ENCODE measurements at places on chromosomes 5 and 9. TPM values are rescaled to one million over a fixed set of nuclear protein-coding genes. Genes with fewer than 3 reads are reported as not detected.

- H3K4me3 ChIP-seq = peak within 1 kb of the TSS; percentile 47
- peaks cover 98% of the 10 kb centered on the region for H3K4me1 ChIP-seq
Observed at GRCh38 chr5:150640311-150641005, at the start of gene SYNPO. Gene SYNPO, plus strand, starts transcription at chr5:150640660. Its CDS starts 7,616 bp downstream, at chr5:150648276.

GRCh38 chr5:142499591-142500226 is 174.9 kb upstream of the SPRY4 start:
- no peak overlapping the region for H3K4me3 ChIP-seq
- no peak overlapping the region for H3K27ac ChIP-seq
- no peak for DNase-seq
- no peaks in the 10 kb centered on the region for H3K36me3 ChIP-seq

GRCh38 chr9:98108531-98109031 is 10.4 kb downstream of the TRIM14 start:
- no peak overlapping the region for H3K4me3 ChIP-seq
- peaks cover 8% of the 10 kb centered on the region for H3K36me3 ChIP-seq
- no peak for DNase-seq

DNA sequence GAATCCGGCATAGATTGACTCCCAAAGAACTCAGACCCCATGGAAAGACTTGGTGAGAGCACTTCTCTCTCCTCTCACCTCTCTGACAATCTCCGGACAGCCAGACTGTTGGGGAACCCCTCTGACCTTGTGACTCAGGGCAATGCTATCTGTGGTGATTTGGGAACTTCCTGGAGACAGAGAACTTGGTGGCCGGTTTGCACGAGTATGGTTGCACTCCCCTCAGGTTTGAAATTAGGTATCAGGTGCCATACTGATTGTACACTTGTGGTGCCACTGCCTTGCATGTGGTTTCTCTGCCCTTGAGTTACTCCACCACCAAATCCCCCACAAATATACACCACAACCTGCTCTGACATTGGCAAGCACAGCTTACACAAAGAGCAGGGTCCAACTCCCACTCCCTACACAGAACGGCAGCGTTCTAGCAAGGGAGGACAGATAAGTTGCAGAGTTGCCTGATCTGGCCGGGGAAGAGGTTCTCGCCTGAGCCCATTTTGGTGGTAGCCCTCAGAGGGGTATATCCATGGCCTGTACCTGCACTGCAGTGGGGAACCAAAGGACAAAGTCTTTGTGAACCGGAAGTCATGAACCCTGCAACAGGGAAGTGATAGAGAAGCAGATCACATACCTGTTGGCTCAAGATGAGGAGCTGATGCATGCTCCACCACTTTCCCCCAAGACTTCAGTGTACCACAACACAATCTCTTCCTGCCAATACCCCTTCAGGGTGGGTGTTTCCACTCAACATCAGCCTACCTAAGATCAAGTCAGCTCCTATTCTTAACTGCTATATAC is 255.1 kb downstream of the MCTP1 start:
- H3K4me1 ChIP-seq = peaks cover 7% of the 10 kb centered on the region
- H3K27me3 ChIP-seq = no peaks in the 10 kb centered on the region
- no peak overlapping the region for H3K27ac ChIP-seq
- no peak overlapping the region for H3K4me3 ChIP-seq
- no peak for DNase-seq

- no peak overlapping the region for H3K4me3 ChIP-seq
- no peak overlapping the region for H3K27ac ChIP-seq
- peaks cover 66% of the 10 kb centered on the region for H3K36me3 ChIP-seq
- DNase-seq = no peak
- H3K27me3 ChIP-seq = no peaks in the 10 kb centered on the region
- peaks cover 12% of the 10 kb centered on the region for H3K4me1 ChIP-seq
Observed at GRCh38 chr5:141565826-141566570, 52.8 kb downstream of the DIAPH1 start.

DNA sequence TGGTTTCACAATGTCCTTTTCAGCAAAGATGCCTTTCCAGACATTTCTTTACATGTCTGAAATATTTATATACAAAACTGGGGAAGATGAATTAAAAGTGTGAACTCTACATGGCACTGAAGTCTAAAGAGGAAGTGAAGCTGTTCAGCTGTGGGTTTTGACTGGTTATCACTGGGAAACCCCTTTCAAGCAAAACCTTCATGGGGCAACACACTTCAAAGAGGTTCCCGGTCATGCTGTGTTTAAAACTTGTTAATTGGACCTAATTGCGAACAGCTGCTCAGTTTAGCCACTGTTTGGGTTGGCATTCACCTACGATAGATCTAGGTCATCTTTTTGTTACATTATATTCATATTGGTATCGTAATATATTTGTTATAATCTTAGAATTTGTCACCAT is 20.0 kb upstream of the GDNF start:
- H3K4me1 ChIP-seq = no peaks in the 10 kb centered on the region
- H3K27me3 ChIP-seq = no peaks in the 10 kb centered on the region
- no peaks in the 10 kb centered on the region for H3K36me3 ChIP-seq

GRCh38 chr5:120124961-120125360 is 339.1 kb upstream of the PRR16 start:
- H3K27me3 ChIP-seq = no peaks in the 10 kb centered on the region
- DNase-seq = no peak
- no peak overlapping the region for H3K4me3 ChIP-seq
- no peak overlapping the region for H3K27ac ChIP-seq
- no peaks in the 10 kb centered on the region for H3K4me1 ChIP-seq

- H3K27ac ChIP-seq = no peak overlapping the region
- H3K4me3 ChIP-seq = no peak overlapping the region
- H3K4me1 ChIP-seq = no peaks in the 10 kb centered on the region
Observed at GRCh38 chr5:156277290-156277689, 49.7 kb upstream of the SGCD start.

Gene PDZD2
- 67.8 TPM for total RNA-seq

Gene TAF11L8
- total RNA-seq = not detected

Gene SPATA6L
- 16.3 TPM for total RNA-seq

Data from lower lobe of right lung (tissue), 2 donors.